ENCODE measurements at places on chromosomes 2 and 18. TPM values are rescaled to one million over a fixed set of nuclear protein-coding genes. Genes with fewer than 3 reads are reported as not detected.

Gene SMYD1
- not detected for total RNA-seq

Gene COLEC12
- total RNA-seq = 56.9 TPM

Gene SCN9A
- 1.8 TPM for total RNA-seq

Gene GPC1
- 44.8 TPM for total RNA-seq

GRCh38 chr18:29457316-29457889 lies 1280.5 kb upstream of the CDH2 start:
- no peaks in the 10 kb centered on the region for H3K27me3 ChIP-seq
- DNase-seq = no peak
- H3K36me3 ChIP-seq = no peaks in the 10 kb centered on the region
- H3K4me3 ChIP-seq = no peak overlapping the region

Gene FBLN7
- total RNA-seq = 5.8 TPM

GRCh38 chr2:165434865-165435496 lies 34.5 kb upstream of the CSRNP3 start:
- H3K27ac ChIP-seq = no peak overlapping the region
- H3K4me1 ChIP-seq = no peaks in the 10 kb centered on the region
- no peak overlapping the region for H3K4me3 ChIP-seq
- DNase-seq = no peak
- no peaks in the 10 kb centered on the region for H3K27me3 ChIP-seq
- no peaks in the 10 kb centered on the region for H3K36me3 ChIP-seq

Gene RAB27B
- total RNA-seq = 99.0 TPM

GRCh38 chr2:205058409-205058808 lies 513.1 kb downstream of the PARD3B start:
- H3K4me1 ChIP-seq = peaks cover 3% of the 10 kb centered on the region
- no peak for DNase-seq
- no peaks in the 10 kb centered on the region for H3K36me3 ChIP-seq
- no peak overlapping the region for H3K4me3 ChIP-seq
- no peaks in the 10 kb centered on the region for H3K27me3 ChIP-seq
- no peak overlapping the region for H3K27ac ChIP-seq
